ENCODE measurements at places on chromosomes 4 and X.
A peak's percentile ranks its signal among the peaks of the same experiment; 100 is the strongest.

DNA sequence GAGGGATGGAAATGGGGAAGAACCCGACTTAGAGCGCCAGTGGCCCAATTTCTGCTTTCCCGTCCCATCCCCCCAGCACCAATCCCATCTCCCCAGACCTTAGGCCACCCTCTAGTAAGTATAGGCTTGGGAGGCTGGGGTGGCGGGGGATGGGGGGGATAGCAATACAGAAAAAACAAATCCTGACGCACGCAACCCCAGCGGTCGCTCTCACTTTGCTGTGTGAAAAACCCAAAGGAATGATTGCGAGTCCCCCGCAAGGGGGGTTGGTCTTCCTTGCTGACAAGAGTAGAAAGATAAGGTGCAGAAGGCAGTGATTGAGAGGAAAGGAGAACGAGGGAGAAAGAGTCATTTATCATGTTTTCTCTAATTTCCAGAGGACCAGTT lies 863 bp downstream of the CPE start:
- DNase-seq: no peak

GRCh38 chrX:139834879-139835278 lies 98.0 kb downstream of the ATP11C start:
- DNase-seq: no peak

- DNase-seq: no peak
Measured at GRCh38 chr4:84639145-84639544, 56.2 kb downstream of the CDS1 start.

DNA sequence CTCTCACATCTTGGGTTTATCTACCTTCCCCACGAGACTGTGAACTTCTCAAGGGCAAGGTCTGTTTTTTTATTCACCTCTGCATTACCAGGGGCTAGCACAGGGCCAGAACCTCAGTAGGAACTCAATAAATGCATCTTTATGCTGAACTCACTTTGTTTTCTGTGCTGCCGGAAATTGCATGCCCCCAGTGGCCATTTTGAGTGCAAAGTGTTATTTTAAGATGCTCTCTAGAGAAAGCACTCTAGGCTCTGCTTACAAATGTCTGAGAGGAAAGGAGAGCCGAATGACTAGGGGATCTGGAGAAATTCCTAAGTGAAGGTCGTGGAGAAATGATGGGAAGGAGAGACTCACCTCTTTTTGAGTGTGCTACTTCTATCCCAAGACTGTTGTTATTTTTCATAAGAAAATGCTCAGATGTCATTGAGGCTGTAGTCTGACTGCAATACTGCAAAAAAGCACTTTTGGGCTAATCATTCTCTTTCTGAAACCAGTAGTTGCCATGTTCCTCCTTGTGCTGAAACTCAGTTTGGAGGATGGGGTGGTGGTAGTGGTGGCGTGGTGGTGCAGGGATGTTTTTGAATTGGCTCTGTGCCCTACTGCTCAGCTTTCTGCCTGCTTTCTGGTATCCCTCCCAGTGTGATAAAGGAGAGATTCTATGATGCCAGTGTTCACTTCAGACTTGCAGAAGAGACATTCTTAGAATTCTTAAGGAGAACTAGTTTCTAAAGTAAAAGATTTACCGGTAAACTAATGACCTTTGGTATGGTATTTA lies 41.3 kb downstream of the DOCK11 start:
- DNase-seq: peak; percentile 21

DNA sequence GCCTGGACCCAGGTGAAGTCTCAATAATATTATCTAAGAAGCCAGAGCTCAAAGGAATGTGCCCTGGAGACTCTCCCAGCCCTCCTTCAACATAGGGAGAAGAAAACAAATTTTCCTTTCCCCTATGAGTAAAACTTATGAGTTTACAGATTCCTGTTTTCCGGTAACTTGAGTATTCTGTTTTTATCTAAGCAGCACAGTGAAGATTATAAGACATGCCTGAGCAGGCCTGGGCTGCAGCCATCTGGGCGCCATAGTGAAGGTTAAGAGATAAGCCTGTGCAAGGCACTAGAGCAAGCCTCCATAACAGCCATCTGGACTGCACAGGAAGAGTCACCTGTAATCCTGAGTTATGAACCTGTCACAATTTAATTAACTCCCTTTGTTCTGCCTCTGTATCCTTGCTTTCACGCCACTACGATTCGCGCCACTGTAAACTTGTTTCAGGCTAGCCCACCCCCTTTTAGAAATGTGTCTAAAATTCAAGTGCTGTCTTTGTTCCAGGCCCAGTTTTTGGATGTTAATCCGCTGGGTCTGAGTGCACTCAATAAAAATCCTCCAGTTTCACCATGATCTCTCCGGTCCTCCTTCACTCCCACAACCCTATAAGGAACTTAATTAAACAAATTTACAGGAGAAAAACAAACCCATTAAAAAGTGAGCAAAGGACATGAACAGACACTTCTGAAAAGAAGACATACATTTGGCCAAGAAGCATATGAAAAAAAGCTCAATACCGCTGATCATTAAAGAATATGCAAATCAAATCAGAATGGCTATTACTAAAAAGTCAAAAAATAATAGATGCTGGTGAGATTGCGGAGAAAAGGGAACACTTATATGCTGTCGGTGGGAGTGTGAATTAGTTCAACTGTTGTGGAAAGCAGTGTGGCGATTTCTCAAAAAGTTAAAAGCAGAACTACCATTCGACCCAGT lies 189.5 kb downstream of the APBB2 start:
- no peak for DNase-seq

Data from stimulated activated CD4-positive, alpha-beta T cell treated with anti-CD3 and anti-CD28 coated beads, Interleukin-1b, Interleukin-23, amount 100 ng/mL, for 4 hours (primary cell).